Endothelial cell (in vitro differentiated cells): ENCODE measurements at places on chromosomes 2 and 18.

DNA sequence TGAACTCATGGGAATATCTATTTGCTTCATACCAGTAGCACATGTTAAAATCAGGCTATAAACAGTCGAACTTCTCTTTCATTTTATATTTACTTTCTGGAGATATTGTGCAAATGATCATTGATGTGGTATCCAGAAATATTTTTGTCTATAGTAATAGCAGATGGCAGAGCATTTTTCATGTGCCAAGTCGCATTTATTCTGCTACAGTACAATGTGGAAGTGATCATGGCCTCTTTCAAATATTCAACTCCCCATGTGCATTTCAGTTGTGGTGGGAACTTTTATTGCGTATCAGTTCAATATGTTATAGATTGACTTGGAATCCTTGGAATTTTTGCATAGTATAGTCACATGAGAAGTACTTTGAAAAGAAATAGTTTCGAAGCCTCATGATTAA, 57.4 kb downstream of the RHBDD1 start:
- H3K27me3 ChIP-seq, result no peaks in the 10 kb centered on the region
- H3K4me3 ChIP-seq, result no peak overlapping the region
- no peak overlapping the region for H3K27ac ChIP-seq
- no peak for DNase-seq
- H3K4me1 ChIP-seq, result peaks cover 6% of the 10 kb centered on the region

GRCh38 chr2:157466764-157467163, 22.9 kb upstream of the CYTIP start:
- H3K27ac ChIP-seq, result no peak overlapping the region
- no peak for DNase-seq
- no peak overlapping the region for H3K4me3 ChIP-seq
- peaks cover 1% of the 10 kb centered on the region for H3K27me3 ChIP-seq

- no peaks in the 10 kb centered on the region for H3K4me1 ChIP-seq
- DNase-seq, result no peak
- no peaks in the 10 kb centered on the region for H3K36me3 ChIP-seq
These were observed 19.8 kb downstream of the ZNF407 start for GRCh38 chr18:74617486-74617885.

GRCh38 chr2:96899413-96899741, 29.5 kb upstream of the SEMA4C start:
- H3K27ac ChIP-seq, result no peak overlapping the region
- H3K36me3 ChIP-seq, result no peaks in the 10 kb centered on the region
- peaks cover 23% of the 10 kb centered on the region for H3K4me1 ChIP-seq
- peaks cover 19% of the 10 kb centered on the region for H3K27me3 ChIP-seq
- DNase-seq, result no peak
- H3K4me3 ChIP-seq, result no peak overlapping the region

DNA sequence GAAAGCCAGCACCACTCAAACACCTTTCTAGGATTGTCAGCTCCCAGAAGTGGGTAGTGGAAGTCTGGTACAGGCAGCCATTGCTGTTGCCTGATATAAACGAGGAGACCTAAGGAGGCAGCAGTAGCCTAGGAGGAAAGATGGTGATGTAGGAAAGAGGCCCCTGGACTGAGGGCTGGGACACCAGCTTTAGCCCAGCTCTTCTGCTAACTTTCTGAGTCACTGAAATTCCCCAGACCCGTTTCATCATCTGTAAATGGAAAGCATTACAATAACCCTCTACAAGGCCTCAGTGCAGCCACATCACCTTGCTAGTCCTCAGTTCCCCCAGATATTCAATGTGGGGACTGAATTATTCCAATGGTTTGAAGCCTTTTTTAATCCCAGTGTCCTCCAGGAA, 336.5 kb downstream of the TNS1 start:
- no peak for DNase-seq
- H3K27ac ChIP-seq, result no peak overlapping the region

DNA sequence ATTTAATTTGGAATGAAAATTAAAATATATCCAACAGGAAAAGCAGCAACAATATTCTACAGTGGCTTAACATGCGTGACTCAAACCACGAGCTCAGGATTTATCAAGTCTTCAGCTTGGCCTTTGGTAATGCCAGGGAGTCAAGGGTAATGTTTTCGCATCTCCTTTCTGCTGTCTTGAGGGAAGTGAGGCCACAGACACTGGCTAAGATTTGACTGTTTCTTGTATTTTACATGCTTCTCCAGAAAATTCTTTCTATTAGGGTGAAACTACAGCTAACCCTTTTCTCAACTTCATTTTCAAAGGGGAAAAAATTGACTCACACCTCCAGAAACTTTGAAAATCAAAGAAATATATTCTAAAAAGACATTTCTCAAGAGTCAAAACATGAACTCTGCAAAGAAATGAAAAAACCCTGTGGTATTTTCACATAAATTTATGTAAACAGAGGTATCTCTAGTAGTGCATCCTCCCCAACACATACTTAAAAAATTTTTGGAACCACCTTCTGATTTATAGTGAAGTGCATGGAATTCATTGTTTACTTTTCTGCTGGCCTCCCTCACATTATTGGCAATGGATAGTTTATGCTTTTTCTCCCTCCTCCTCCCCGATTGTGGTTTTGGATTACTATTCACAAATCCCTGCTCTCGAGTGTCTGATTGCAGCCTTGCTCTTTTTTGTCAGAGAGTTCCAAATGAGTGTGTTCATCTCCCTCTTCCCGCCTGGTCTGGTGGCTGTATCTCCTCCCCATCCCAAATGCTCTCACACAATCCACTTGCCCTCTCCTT, 48.7 kb downstream of the DPP4 start:
- no peak overlapping the region for H3K4me3 ChIP-seq
- H3K27ac ChIP-seq, result no peak overlapping the region
- no peaks in the 10 kb centered on the region for H3K4me1 ChIP-seq
- H3K27me3 ChIP-seq, result no peaks in the 10 kb centered on the region
- no peak for DNase-seq
- H3K36me3 ChIP-seq, result no peaks in the 10 kb centered on the region

GRCh38 chr2:127052771-127053691, 53.9 kb downstream of the BIN1 start:
- H3K36me3 ChIP-seq, result peaks cover 26% of the 10 kb centered on the region
- H3K27ac ChIP-seq, result peak overlapping the region; percentile 57
- peaks cover 11% of the 10 kb centered on the region for H3K4me1 ChIP-seq
- H3K27me3 ChIP-seq, result peaks cover 28% of the 10 kb centered on the region

DNA sequence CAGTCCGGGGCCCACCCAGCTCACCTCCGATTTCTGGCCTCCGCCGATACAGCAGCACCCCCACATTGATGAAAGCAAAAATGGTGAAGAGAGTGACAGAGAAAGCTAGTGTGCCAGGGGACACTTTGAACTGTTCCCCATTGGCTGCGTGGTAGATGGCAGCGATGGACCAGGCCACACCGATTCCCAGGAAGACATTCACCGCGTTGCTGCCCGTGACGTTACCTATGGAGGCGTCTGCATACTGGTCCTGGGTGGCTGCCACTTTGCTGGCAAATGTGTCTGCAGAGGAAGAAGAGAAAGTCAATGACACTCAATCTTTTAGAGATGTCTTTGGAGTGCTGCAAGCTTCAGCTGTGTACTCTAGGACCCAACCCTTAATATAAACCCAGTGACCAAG, 336.3 kb upstream of the THUMPD2 start:
- H3K27ac ChIP-seq, result no peak overlapping the region
- H3K4me3 ChIP-seq, result no peak overlapping the region
- no peaks in the 10 kb centered on the region for H3K27me3 ChIP-seq
- no peaks in the 10 kb centered on the region for H3K4me1 ChIP-seq

DNA sequence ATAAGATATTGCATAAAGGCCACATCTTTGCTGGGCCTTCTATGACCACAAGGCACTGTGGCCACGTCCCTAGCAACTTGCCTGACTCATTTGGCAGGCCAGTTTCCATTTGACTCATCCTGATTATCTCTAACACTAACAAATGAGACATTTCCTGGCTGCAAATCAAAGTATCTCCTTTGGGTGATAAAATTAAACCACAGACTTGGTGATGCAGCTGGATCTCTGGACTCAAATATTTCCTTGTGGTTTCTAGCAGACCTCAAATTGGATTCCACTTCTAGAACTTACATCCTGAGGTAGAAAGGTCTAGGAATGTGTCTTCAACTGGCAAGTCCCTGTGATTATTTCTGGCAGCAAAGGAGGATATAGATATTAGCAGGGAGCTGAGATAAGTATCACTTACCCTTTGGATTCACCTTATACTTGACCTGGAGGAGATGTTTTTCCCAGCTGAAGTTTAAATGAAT, 167.9 kb upstream of the NXPH2 start:
- H3K4me3 ChIP-seq, result no peak overlapping the region
- no peak overlapping the region for H3K27ac ChIP-seq
- H3K36me3 ChIP-seq, result no peaks in the 10 kb centered on the region
- H3K27me3 ChIP-seq, result no peaks in the 10 kb centered on the region
- H3K4me1 ChIP-seq, result peaks cover 11% of the 10 kb centered on the region

DNA sequence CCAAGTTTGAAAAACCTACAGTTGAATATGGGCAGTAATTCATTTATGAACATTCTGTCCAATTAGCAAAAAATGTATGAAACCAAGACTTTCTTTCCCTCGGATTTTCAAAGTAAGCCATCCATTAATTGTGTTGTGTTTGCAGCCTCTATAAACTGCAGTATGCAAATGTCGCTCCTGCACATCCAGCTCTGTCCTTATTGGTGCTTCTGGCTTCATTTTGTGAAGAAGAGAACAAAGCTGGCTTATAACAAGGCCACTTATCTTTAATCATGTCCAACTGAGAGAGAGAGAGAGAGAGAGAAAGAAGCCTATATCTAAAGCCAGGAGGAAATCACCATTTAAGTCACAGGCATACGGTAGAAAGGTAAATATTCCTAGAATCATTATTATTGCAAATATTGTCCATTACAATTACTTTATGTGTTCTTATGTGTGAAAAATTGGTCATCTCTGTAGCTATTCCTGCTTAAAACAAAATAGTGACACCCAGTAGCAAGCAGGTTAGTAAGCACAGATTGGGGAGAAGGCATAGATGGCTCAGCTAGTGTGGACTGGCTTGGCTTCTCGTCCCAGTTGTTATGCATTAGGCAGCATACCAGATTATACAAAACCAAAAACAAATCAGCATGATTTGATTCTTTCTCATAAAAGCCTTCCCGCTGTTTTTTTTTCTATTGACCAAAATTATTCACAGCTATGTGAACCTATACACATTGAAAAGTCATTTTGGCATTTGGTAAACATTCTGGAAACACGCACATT, 726.4 kb upstream of the SOX11 start:
- DNase-seq, result no peak
- no peaks in the 10 kb centered on the region for H3K36me3 ChIP-seq
- no peak overlapping the region for H3K27ac ChIP-seq
- H3K4me1 ChIP-seq, result no peaks in the 10 kb centered on the region
- H3K4me3 ChIP-seq, result no peak overlapping the region
- peaks cover 2% of the 10 kb centered on the region for H3K27me3 ChIP-seq

- no peak overlapping the region for H3K4me3 ChIP-seq
- DNase-seq, result peak; percentile 51
- no peaks in the 10 kb centered on the region for H3K36me3 ChIP-seq
These were observed 9.4 kb upstream of the CD302 start for GRCh38 chr2:159807183-159808031.

DNA sequence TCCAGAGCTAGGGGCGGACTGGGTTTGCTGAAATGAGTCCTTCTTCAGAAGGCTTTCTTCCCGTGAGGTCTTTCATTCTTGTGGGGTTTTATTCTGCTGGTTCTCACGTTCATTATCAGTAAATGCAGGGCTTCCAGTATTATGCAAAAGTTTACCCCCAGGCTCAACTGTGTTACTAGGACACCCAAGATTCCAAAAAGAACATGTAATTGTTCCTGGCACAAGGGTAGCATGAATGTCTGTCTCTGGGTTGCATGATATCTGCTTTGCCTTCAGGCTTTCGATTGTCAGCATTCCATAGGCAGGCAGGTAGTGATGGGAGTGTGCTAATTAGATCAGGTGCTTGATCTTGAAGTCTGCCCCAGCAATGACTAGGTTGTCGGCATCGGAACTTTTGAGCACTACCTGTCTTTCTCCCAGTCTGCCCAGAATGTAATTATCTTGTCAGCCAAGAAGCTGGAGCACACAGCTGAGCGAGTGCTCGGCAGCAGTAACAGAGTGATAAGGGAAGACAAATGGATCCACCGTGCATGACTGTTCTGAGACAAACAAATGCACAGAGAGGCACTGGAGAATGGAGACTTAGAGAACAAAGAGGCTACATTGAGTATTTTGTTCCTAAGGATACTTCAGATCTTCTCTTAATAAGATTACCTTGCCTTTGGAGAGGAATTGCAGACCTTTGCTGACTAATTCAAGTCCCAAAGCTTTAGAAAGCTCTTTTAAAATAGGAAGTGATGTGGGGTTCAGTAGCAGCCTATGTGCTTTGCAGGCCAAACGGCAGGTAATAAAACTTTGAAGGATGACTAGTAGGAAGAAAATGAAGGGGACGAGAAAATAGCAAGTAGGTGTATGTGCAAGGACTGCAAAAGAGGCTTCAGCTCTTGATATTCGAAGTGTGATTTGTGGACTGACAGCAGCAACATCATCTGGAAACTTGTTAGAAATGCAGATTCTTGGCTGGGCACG, 41.9 kb downstream of the ITGB6 start:
- no peak overlapping the region for H3K4me3 ChIP-seq
- no peak for DNase-seq
- H3K27ac ChIP-seq, result no peak overlapping the region
- peaks cover 2% of the 10 kb centered on the region for H3K27me3 ChIP-seq

- DNase-seq, result no peak
- no peaks in the 10 kb centered on the region for H3K36me3 ChIP-seq
- H3K27me3 ChIP-seq, result no peaks in the 10 kb centered on the region
- H3K4me1 ChIP-seq, result no peaks in the 10 kb centered on the region
- no peak overlapping the region for H3K4me3 ChIP-seq
These were observed 144.2 kb downstream of the ALK start for GRCh38 chr2:29777161-29777560.

GRCh38 chr2:231727621-231728020, 19.3 kb downstream of the PTMA start:
- no peaks in the 10 kb centered on the region for H3K4me1 ChIP-seq
- DNase-seq, result no peak

DNA sequence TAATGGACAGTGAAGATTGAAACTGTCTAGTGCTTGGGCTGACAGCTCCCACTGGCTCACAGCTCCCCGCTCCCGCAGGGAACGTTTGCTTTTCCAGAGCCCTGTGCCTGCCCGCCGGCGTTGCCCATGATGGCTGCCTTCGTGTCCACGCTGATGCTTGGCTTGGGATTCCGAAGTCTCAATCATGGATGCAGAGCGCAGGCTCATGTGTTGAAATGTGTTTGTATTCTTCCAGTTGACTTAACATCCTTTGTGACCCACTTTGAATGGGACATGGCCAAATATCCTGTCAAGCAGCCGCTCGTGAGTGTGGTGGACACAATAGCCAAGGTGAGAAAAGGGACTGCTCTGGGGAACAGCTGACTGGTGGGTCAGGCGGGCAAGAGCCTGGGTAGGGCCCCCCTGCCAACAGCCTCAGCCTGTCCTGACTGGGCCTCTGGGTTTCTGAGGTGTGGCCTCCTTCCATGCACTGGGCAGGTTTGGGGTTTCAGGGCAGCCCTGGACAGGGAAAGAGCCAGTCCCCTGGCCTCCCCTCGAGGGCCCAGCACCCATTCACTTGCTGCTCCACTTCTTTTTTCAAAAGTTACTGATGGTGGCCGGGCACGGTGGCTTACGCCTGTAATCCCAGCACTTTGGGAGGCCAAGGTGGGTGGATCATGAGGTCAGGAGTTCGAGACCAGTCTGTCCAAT, 42.8 kb downstream of the ATP6V1C2 start:
- peaks cover 4% of the 10 kb centered on the region for H3K4me1 ChIP-seq
- H3K27ac ChIP-seq, result no peak overlapping the region
- no peaks in the 10 kb centered on the region for H3K27me3 ChIP-seq
- H3K36me3 ChIP-seq, result no peaks in the 10 kb centered on the region
